Iris pigment epithelial cell (primary cell): ENCODE measurements at places on chromosomes 7 and 10.

DNA sequence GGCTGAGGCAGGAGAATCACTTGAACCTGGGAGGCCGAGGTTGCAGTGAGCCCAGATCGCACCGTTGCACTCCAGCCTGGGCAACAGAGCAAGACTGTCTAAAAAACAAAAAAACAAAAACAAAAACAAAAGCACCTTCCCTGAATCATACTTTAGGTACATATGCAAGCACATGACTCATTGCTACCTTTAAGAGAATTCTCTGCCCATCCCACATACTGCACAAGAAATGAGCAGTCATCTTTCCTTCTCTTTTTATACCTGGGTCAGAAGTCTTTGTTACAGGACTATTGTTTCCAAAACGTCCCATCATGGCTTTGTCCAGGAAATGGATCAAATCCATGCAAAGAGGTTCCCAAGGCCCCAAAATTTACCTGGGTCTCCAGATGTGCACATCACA lies 21.5 kb upstream of the AKR1B10 start:
- no peak for DNase-seq

DNA sequence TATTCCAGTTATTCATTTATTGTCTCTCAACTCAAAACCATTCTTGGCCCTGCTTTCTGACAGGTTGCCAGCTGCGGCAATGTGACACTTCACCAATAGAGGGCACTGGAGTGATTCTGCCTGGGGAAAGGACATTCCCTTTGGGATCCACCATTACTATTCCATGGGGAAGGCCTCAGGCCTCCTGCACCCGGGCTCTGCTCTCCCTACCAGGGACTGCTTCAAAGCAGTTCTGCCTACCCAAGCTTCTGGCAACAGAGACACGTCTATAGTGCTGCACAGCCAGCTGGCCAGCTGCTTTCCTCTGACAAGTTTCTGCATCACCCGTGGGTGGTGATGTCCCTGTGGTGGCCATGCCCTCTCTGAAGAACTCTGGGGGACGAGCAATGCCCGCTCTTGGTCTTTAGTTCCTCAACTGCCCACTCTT lies 163.8 kb downstream of the ELMO1 start:
- DNase-seq: no peak

DNA sequence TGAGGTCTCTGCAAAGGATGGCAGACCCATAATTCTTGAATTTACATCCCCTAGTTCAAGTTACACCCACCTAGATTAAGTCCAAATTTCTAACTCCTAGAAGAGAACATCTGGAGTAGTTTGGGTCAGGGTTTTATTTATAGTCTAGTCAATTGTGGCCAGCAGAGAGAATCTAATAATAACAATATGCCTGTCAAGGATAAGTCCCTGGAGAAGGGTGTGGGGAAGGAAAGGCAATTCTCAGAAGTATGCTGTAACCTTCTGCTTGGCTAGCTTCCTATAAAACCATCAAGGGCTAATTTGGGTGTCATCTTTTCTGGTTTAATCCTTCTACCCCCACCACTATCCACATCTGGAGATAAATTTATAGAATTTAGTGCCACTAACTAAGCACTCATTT lies 52.8 kb upstream of the SEMA3E start:
- DNase-seq: no peak

- no peak for DNase-seq
Measured at GRCh38 chr7:131236318-131236672, 91.4 kb upstream of the MKLN1 start.

- no peak for DNase-seq
Measured at GRCh38 chr10:119525116-119525515, 17.4 kb downstream of the RGS10 start.

DNA sequence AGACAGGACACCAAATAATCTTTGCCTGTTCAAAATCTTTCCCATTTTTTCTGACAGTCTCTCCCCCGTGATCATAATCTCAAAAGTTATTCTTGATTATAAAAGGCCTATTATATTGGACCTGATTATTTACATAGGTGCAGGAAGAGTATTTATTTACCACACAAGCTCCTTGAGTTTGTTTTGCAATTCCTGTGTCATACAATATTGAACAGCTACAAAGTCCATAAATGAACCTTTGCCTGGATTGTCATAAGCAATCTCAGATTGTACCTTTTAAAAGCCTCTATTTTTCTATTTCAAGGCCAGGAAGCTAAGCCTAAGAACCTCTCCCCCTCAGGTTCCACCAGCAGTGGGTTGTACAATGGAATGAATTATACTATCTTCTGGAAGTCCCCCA lies 183.9 kb upstream of the MEOX2 start:
- DNase-seq: no peak

- no peak for DNase-seq
Measured at GRCh38 chr7:127252377-127252713, 396 bp downstream of the GRM8 start.

- peak; percentile 74 for DNase-seq
Measured at GRCh38 chr7:32501522-32501921, 6.2 kb downstream of the AVL9 start.

DNA sequence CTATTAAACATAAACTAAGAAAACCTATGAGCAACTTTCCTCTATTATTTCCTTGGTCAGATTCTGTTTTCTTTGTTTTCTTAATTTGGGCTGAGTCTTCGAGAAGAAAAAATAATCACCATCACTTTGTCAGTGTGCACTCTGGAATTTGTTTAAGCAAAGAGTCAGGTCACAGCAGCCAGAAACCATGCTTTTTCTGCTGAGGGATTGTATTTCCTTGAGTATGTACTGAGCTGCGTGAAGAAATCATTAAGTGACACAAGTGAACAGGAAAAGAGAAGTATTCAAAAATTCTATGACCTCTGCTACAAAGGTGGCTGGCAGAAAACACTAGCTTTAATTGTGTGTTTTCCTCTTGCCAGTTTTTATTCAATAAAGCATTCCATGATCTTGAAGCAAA lies 249.6 kb downstream of the VTI1A start:
- no peak for DNase-seq

GRCh38 chr10:8063935-8064334 lies 9.4 kb downstream of the GATA3 start:
- no peak for DNase-seq

DNA sequence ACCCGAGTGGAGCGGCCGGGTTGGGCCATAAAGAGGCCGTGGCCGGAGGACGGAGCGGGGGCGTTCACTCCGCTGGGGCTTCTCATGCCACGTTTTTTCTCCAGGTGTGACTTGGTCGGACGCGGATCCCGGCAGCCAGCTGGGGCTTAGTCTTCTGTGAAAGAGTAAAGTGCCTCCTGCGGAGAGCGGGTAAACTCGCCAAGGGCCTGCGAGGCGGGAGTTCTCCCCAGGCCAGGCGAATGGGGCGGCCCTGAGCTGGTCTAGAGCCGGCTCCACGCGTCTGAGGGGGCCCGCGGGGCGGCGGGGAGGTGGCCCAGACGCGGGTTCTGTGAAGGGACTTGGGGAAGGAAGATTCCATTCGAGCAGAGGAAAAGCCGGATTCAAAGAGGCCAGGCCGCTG lies 86.3 kb upstream of the VIPR2 start:
- DNase-seq: no peak

DNA sequence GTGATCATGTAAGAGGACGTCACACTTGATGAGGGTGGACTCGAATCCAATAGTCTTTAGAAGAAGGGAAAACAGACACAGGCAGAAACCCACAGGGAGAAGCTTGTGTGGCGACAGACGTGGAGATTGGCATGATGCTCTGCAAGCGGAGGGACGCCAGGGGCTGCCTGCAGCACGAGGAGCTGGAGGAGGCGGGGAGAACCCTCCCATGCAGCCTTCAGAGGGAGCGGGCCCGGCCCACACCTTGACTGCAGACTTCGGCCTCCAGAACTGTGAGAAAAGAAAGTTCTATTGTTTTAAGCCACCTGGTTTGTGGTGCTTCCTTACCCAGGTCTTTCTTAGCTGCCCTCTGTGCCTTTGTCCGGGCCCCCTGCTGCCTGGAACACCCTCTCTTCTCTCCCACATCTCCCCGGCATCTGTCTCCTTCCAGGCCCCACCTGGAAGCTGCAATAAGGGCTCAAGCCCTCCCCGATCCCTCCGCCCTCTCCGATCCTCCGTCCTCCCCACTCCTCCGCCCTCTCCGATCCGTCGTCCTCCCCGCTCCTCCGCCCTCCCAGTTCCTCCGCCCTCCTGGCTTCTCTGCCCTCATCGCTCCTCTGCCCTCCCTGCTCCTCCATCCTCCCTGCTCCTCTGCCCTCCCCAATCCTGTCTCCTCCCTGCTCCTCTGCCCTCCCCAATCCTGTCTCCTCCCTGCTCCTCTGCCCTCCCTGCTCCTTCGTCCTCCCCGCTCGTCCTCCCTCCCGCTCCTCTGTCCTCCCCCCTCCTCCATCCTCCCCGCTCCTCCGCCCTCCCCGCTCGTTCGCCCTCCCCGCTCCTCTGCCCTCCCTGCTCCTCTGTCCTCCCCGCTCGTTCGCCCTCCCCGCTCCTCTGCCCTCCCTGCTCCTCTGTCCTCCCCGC lies 17.4 kb upstream of the PRKAG2 start:
- no peak for DNase-seq

- no peak for DNase-seq
Measured at GRCh38 chr7:114689406-114689805, 232.5 kb upstream of the MDFIC start.

- DNase-seq: no peak
Measured at GRCh38 chr7:55157764-55158105, 138.9 kb downstream of the EGFR start.

DNA sequence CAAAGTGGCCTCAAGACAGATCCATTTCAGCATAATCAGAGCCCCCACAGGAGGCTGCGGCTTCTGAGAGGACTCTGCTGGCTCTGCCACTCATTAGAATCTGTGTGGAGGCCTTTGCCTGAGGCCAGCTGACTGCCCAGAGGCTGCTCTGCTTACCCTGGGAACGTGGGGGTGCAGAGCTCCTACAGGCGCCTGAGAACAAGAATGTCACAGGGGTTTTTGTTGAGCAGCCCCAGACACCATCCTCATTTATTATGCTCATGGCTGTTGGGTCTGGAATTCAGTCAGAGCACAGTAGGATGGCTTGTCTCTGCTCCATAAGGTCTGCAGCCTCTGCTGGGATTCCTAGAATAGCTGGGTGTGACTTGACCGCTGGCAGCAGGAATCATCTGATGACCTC lies 101.8 kb upstream of the GDF10 start:
- DNase-seq: no peak

DNA sequence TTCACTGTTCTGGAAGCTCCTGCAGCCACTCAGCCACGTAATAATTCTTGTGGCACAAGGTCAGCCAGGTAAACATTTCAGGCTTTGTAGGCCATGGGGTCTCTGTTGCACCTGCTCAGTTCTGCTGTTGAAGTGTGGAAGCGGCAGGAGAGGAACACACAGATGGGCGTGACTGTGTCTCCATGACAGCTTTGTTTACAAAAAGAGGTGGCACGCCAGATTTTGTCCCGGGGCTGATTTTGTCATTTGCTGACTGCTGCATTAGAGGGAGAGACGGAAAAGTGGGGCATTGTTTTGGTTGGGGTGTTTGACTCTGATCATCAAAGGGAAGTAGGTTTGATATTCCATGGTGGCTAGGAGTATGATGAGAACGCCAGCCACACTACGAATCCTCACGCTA lies 103.1 kb downstream of the PRKAG2 start:
- no peak for DNase-seq

DNA sequence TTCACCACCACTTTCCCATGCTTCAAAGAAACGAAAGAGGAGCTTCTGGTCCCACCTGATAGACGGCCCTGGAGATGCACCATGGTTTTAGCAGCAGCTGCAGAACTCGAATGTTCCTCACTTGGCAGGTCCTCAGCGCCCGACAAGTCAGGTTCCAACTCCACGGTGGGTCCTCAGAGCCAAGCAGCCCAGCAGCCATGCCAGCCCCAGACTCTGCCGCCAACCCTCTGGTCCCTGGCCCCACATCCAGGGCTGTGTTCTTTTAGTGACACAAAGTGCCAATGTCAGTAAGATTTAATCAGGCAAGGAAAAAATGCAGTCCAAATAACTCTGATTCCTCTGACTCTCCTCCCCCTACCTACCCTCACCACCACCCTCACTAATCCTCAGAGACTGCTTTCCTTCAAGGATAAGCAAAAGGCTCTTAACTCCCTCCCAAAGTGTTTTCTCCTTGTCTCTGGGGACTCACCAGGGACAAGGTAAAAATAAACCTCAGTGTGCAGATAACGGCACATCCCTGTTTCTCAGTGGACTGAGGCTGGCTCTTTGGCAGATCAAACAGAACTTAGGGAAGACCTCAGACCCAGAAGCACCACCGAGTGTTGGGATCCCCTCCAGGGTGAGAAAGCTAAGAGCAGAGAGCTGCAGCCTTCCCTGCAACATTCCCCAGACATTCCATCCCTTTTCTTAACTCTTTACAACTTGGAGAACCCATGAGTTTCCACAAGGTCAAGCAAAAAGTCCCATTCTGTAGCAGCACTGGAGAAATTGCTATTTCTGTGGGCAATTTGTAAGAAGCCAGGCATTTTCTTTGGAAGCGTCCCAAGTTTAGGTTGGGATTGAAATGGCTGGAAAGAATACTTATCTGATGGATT lies 358.9 kb downstream of the FRMD4A start:
- DNase-seq: peak; percentile 35

DNA sequence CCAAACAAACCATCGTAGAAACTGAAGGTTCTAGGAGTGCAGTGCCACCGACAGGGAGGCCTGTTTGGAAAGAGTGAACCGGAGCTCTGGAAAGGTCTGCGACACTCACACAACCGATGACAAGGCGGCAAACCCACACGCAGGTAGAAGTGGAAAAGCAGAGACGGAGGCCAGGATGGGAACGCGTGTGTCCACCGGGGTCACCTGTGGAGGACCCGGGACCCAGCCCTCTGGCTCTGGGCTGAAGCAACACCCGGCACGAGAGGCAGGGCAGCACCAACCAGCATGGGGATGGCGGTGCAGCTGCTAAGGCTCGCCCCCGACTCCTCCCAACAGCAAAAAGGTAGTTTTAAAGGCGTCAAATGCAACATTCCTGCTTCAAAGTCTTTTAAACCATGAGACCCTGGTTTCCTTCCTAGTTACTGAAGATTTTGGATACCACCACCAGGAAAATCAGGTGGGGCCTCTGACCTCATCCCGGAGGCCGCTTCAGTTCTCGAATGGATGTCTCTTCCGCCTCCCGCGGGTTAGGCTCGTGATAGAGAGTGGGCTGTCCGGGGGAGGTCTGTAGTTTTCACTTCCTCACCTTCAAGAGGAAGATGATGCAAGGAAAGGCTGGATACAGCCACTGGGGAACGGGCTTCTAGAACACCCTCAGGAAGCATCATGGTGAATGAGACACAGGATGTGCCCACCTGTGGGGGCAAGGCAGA lies 115.5 kb downstream of the SMURF1 start:
- DNase-seq: no peak

GRCh38 chr10:49212076-49212475 lies 23.9 kb upstream of the TMEM273 start:
- DNase-seq: no peak

- DNase-seq: no peak
Measured at GRCh38 chr10:27072436-27073114, 27.7 kb downstream of the ANKRD26 start.

DNA sequence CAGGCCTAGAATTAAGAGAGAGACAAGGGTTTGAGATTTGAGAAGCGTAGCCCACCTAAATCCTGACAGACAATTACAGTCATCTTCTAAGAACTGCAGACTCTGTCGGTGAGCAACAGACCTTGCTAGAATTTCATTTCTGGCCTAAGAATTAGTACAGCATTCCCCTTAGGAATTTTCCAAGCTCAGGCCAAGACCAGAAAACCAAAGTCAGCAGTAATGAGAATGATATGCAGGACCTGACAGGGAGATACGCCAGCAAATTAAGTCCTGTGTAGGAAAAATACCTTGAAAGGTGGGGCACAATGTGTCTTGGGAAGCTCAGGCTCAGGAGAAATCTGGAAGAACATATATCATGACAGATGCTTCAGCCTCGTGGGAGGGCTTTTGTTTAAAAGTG lies 52.7 kb upstream of the HERPUD2 start:
- DNase-seq: no peak

- no peak for DNase-seq
Measured at GRCh38 chr7:42039921-42040320, 197.1 kb downstream of the GLI3 start.
